ENCODE measurements at places on chromosomes 3 and 15. TPM values are rescaled to one million over a fixed set of nuclear protein-coding genes. Genes with fewer than 3 reads are reported as not detected.

Gene PP2D1
- not detected for total RNA-seq

Gene LRRC34
- 1.9 TPM for total RNA-seq

Gene ARPP19
- total RNA-seq = 147 TPM

Gene TIMP4
- 0.34 TPM for total RNA-seq

Gene EMC7
- 37.1 TPM for total RNA-seq

Gene GOLGA6B
- total RNA-seq = not detected

Gene MFSD1
- 82.0 TPM for total RNA-seq

Gene GOLGA6A
- total RNA-seq = not detected

Gene GHSR
- not detected for total RNA-seq

Gene PAK2
- total RNA-seq = 186 TPM

Gene MELTF
- total RNA-seq = 1.8 TPM

Gene PLCB2
- total RNA-seq = under 0.01 TPM

Gene CEP152
- total RNA-seq = 3.6 TPM

Gene MAP1A
- total RNA-seq = 0.34 TPM

Gene MEF2A
- 25.4 TPM for total RNA-seq

Gene ARHGAP31
- 64.1 TPM for total RNA-seq

Gene LMAN1L
- not detected for total RNA-seq

Gene NPRL2
- total RNA-seq = 16.8 TPM

Gene TRIM59
- 19.7 TPM for total RNA-seq

Gene BOC
- total RNA-seq = under 0.01 TPM

Gene SLC2A2
- not detected for total RNA-seq

Gene STOML1
- 19.9 TPM for total RNA-seq

Gene P2RY1
- 0.88 TPM for total RNA-seq

Gene SUSD5
- 1.7 TPM for total RNA-seq

Gene NR2F2
- 36.6 TPM for total RNA-seq

Gene KBTBD13
- total RNA-seq = not detected

Gene RARB
- total RNA-seq = 1.5 TPM

Gene MOBP
- total RNA-seq = not detected

Gene TRPM1
- 1.9 TPM for total RNA-seq

Gene TMIE
- total RNA-seq = 0.17 TPM

Gene CAMKV
- not detected for total RNA-seq

Gene CD86
- not detected for total RNA-seq

Gene C3orf80
- total RNA-seq = not detected

Gene SRGAP3
- total RNA-seq = 3.4 TPM

Gene JMJD7
- 5.3 TPM for total RNA-seq

Gene CAMK1
- 34.7 TPM for total RNA-seq

Gene SAMD7
- total RNA-seq = not detected

Gene PARP9
- 23.4 TPM for total RNA-seq

Gene TNK2
- 16.6 TPM for total RNA-seq

Gene CCK
- total RNA-seq = not detected

Gene ST3GAL6
- total RNA-seq = 30.1 TPM

Gene SLC22A14
- total RNA-seq = 0.17 TPM

Gene GPR62
- total RNA-seq = not detected

Gene C2CD4A
- total RNA-seq = 2.7 TPM

Gene TM2D3
- 44.4 TPM for total RNA-seq

Gene TMED3
- 119 TPM for total RNA-seq
